ENCODE measurements at places on chromosomes 1 and 21. TPM values are rescaled to one million over a fixed set of nuclear protein-coding genes. Genes with fewer than 3 reads are reported as not detected.

- peak; percentile 84 for DNase-seq
Observed at GRCh38 chr1:203373991-203374390, 23.1 kb upstream of the FMOD start.

GRCh38 chr1:107669996-107670395, 295.0 kb downstream of the VAV3 start:
- peak; percentile 95 for DNase-seq

- DNase-seq, result no peak
Observed at GRCh38 chr1:187920976-187921375, 1092.2 kb downstream of the PLA2G4A start.

GRCh38 chr1:184615301-184615700, 139.4 kb downstream of the EDEM3 start:
- DNase-seq, result peak; percentile 68

- no peak for DNase-seq
Observed at GRCh38 chr1:165298203-165298820, 58.2 kb downstream of the LMX1A start.

Gene OR2T35
- not detected for total RNA-seq

- DNase-seq, result no peak
Observed at GRCh38 chr1:107739201-107739600, 225.8 kb downstream of the VAV3 start.

DNA sequence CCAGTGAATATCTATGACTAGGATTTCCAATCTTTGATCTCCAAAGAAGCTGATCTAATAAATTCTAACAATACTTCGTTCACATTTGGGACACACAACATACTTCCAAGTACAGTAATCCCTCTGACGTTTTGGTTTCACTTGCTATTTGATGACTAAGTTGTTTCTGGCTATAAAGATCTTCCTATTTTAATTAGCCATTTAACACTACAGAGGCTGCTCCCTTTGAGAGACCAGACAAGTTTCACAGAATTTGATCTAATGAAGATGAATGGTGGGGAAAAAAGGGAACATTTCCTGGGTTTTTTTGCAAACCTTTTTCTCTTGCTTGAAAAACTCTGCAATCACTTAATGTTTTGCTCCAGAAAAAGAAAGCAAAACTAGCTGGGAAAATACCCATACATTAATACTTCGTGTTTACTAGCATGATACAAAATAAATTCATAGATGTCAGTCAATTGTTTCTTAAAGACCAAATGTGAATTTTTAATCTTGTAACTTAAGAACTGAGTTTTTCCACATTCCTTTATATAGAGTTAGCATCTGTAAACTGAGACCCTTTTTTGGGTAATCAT, 28.0 kb upstream of the GLIS1 start:
- no peak for DNase-seq

Gene RPF1
- 45.4 TPM for total RNA-seq

GRCh38 chr21:45325206-45326168, 37.8 kb upstream of the POFUT2 start:
- DNase-seq, result peak; percentile 63

DNA sequence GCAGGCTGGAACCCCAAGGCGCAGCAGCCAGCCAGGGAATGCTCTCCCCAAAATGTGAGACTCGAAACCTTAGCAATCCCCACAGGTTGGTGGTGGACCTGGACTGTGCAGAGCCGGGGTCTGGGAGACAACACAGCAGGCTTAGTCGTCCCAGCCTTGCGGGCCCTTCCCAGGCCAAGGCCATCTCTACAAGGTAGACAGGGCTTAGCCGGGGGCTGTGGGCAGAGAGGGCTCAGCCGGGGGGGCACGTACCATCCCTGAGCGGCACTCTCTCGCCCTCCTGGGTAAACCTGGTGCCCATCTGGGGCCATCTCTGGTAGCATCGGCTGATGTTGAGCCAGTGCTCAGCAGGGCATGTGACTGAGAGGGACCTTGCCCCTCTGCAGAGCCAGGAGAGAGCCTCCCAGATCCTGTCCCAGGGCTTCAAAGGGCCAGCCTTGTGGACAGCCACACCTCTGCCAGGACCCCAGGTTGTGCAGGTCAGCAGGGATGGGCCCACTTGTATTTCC, 2.2 kb upstream of the ACTRT2 start:
- DNase-seq, result peak; percentile 57

- DNase-seq, result peak; percentile 90
Observed at GRCh38 chr1:204074274-204075138, 1.6 kb downstream of the SOX13 start.

DNA sequence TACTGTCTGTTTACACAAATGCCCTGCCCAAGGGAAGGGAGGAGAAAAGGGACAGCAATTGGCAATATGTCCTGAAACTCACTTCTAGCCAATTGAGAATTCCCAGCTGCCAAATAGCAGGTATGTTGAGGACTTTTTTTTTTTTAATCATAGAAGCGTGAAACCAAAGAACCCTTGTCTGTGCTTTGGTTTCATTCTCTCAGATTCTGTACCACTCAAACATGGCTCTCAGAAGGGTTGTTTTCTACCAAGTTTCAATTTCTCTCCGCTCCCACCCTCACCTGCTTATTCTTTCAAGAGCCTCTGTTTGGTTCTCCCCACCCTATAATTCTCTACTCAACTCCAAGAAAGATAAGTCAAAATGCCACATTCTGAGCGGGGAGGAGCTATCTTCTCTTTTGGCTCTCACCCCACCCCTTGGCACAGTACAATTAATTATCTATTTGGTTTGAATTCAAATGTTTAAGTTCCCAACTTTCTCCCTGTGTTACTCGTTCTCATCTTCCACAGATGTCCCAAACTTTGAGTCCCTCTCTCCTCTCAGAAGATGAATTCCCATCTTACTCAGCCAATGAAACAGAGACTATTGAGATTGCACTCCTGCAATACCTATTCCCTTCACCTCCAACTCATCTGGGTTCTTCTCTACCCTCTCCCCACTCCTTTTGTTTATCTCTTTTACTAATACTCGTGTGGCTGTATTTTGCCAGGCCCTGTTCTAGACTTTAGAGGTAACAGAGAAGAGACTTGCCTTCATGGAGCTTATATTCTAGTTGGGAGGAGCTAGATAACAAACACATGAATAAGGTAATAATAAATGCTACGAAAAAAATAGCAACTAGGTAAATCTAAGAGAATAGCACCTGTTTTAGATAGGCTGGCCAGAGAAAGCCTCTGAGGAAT, 3.9 kb upstream of the TP53BP2 start:
- no peak for DNase-seq

Gene RXFP4
- not detected for total RNA-seq

- DNase-seq, result no peak
Observed at GRCh38 chr1:210377731-210378333, 49.1 kb downstream of the HHAT start.

- no peak for DNase-seq
Observed at GRCh38 chr1:204878621-204879234, 8.1 kb downstream of the NFASC start.

DNA sequence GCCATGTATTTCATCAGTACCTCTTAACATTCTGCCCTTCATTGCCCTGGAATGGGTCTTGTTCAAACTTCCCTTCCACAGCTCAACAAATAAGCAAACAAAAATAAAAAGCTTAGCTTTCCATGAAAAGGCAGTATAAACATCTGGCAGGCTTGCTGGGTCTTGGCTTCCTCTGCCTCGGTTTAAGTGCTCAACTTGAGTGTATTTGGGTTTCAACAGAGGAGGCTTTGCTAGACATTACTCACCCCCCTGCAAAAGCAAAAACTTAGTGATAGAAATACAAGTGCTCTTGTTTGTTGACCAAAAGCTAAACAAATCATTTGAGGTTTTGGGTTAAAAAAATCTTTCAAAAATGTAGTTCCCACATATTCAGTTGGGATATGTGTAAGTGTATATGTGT, 518.5 kb downstream of the PLPP3 start:
- no peak for DNase-seq

DNA sequence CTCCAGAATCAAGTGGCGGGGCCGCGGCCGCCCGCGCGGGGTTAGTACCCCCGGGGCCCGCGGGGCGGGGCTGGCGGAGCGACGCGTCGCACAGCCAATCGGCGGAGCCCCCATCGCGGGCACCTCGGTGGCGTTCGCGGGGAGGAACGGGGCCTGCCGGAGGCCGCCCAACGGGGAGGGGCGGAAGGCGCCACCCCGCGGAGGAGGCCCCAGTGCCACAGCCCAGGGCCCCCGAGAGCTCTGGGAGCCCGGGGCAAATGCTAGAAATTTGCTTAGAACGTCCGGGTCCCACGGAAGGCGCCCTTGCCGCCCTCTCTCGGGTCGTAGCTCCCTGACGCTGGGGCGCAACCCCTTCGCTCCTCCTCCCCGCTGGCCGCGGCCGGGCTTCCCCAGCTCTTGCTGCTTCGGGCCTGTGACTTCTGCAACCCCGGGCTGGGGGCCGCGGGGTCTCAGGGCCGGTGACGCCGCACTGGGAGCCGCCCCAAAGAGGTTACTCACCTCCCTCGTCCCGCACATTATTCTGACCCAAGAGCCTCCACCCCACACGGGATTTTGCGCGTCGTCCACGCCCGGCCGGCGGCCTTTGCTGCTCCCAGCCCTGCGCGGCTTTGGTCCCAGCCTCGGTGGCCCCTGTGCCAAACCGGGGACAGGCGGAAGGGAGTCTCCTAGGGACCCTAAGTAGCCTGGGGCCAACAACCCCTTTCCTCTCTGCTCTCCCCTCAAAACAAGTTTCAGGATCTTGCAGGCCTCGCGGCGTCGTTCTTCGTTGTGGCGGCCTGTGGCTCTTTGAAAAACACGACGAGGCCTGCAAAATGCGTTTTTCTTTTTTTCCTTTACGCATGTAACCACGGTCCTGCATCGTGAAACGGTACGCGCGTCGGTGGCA, at the start of gene RUNX3:
Gene RUNX3, minus strand, starts transcription at position 17 of the 886 bp plus-strand sequence. CDS start 408 bp downstream, outside the sequence.
- no peak for DNase-seq

Gene NR1I3
- total RNA-seq, result not detected

DNA sequence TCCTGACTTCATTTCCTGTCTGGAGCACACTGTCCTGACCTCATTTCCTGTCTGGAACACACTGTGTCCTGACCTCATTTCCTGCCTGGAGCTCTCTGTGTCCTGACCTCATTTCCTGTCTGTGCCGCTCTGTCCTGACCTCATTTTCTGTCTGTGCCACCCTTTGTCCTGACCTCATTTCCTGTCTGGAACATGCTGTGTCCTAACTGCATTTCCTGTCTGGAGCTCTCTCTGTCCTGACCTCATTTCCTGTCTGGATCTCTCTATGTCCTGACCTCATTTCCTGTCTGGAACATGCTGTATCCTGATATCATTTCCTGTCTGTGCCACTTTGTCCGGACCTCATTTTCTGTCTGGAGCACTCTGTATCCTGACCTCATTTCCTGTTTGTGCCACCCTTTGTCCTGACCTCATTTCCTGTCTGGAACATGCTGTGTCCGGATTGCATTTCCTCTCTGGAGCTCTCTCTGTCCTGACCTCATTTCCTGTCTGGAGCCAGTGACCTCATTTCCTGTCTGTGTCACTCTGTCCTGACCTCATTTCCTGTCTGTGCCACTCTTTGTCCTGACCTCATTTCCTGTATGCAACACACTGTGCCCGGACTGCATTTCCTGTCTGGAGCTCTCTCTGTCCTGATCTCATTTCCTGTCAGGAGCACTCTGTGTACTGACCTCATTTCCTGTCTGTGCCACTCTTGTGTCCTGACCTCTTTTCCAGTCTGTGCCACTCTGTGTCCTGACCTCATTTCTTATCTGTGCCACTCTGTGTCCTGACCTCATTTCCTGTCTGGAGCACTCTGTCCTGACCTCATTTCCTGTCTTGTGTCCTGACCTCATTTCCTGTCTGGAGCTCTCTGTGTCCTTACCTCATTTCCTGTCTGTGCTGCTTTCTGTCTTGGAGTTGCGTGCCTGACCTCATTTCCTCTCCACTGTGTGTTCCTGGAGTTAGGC, 27.6 kb downstream of the SKI start:
- no peak for DNase-seq

DNA sequence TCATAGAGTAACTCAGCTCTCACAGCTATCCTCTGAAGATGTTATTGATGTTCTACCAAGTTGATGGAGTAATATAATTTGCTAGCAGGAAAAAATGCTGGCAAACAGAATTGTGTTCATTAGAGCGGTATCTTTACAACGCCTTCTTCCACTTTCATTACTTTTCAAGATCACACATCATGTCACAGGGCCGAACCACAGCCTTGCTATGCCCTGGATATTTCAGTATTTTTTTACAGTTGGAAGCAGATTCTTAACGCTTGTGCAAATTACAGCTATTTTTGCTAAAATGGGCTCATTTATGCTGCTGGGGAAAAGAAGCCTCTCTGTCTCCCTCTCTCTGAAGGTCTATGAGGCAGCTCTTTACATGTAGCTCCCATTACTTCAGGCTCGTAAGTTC, 632.2 kb downstream of the KIF26B start:
- DNase-seq, result no peak
